ENCODE measurements at places on chromosomes 4 and X.

- DNase-seq: no peak
Observed at GRCh38 chr4:118814891-118815290, 21.0 kb downstream of the SEC24D start.

DNA sequence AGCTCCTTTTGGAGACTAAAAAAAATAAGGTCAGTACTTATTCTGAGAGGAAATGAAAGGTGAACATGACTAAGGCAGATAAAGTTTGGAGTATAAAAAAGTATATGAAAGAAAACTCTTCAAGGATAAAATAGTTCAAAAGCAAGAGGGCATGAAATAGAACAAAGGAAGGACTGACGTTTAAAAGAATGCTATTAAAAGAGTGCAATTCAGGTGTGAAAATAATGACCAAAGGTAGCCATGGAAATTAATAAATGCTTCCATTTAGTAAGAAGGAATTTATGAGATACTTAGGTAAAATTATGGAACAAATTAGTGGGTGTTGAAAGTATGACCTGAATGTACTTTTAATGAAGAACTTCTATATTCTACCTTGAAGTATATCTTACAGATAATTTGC lies 128.2 kb upstream of the WDFY3 start:
- DNase-seq: no peak

DNA sequence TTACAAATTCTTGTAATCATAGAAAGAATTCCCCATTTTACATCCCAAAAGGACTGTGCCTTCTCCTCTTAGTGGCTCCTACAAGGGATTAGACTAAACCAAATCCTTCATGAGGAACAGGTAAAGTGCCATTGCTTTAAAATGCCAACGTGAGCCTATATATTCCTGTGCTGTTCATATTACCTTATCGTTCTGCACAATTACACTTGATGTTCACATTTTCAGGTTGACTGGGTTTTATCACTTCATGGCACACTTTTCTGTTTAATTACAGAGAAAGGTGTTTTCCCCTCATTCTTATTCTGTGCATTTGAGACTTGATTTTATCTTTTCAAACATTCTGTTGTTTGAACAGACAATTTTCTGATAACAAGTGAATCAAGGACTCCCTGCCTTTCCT lies 645.6 kb upstream of the FTHL17 start:
- no peak for DNase-seq

DNA sequence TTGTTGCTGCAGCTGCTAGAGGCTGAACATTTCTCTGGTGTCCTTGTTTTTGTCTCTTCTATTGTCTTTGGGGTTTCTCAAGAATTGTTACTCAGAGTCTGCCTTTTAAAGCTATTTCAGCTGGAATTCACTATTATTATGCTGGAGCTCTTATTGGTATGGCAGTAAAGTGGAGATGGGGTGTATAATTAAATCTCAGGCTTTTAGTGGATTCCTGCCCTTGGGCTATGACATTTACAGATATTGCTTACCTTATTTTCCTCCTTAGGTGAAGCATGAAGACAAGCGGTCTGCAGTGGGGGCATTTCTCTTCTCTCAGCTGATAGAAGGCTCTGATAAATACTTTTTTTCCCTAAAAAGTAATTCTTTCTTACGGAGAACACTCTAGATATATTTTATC lies 1656.6 kb upstream of the IGFBP7 start:
- DNase-seq: no peak

- DNase-seq: no peak
Observed at GRCh38 chrX:155745792-155746191, 133.0 kb upstream of the TMLHE start.

DNA sequence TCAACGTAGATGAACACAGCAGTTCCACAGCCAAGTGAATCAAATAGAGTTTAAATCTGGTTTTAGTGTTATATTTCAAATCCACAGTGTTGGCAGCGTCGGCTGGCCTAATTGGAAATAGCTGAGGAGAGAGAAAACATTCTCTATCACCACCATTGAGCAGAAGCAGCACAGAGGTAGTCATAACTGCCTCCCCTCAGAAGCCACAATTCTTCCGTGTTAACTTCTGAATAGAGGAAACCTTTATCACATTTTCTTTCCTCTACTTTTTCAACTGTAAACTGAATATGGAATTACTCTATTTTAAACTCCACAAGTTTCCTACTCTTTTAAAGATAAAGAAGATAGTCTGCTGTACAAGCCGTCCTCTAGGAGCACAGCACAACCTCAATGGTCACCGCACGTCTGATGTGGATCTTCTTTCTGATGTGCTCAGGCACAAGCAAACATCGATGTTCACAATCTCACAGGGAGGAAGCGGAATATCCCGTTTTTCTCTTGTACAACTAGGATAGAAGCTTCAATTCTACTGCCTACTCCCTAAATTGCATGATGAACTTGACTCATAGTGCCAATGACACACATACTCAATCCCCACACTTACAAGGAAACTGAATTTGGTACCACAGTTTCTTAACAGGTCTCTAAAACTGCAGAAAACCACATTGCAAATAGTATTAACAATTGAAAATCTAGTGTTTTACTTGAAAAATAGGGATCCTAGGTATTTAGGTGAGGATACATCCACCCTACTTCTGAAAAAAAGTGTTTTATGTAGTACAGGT lies 217.8 kb upstream of the ETNPPL start:
- no peak for DNase-seq

GRCh38 chrX:131975851-131976250 lies 47.3 kb upstream of the STK26 start:
- no peak for DNase-seq

DNA sequence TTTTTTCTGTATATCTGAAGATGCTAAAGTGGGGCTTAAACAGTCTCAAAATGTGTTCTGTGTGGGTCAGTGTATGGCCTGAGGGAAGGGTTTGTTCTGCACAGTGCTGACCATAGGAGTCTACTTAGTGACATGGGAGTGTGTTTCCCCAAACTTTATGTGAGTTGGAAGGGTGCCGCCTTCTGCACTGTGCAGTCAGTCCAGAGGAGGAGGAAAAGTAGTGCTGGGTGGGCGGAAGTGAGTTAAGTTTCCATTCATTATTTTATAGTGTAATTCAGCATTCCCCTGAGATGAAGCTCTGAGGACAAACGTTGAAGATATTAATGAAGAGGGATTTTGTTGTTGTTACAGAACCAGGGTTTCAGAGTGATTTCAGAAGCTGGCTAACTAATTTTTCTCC lies 2.9 kb downstream of the CHST7 start:
- DNase-seq: no peak

DNA sequence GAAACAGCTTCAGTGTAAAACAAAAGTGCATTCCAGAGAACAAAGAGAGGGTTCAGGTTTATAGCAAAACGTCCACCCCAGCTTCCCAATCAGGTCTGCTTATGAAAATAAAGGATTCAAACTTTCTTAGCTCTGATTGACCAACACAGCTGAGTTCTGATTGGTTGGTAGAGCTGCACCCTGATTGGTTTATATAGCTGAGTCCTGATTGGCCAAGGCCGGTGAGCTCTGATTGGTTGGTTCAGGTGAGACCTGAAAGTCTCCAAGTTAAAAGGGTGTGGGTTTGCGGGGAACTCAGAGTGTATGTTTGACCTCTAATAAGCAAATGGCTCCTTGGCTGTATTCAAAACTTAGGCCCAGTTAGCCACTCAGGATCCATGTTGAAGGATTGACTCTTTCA lies 20.9 kb downstream of the CLRN2 start:
- no peak for DNase-seq

DNA sequence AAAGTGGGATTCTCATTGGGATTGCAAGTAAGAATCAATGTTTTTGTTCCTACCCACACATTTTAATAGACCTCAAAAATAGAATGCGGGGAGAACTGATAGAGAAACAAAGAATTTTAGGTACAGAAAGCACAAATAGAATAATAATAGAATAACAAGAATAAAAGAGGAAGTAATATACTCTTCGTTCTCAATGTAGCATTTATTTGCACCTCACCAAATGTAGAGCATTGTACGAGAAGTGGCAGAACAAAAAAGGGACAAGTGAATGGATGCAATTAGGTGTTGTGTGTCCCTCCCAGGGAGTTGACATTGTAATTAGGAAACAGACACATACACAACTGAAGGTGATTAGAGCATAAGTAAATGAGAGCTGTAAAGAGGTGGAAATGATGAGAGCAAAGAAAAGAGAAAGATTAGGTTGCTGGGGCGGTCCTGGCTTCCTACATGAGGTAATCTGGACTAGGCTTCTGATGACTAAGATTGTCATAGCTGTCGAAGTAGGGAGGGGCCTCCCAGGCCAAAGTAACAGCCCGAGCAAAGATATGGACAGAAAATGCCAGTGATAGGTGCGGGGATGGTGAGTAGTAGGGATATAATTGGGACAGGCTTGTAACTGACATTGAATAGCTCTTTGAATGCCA lies 10.4 kb downstream of the RAB9A start:
- no peak for DNase-seq

- DNase-seq: no peak
Observed at GRCh38 chrX:133754657-133755056, 230.7 kb downstream of the GPC3 start.

DNA sequence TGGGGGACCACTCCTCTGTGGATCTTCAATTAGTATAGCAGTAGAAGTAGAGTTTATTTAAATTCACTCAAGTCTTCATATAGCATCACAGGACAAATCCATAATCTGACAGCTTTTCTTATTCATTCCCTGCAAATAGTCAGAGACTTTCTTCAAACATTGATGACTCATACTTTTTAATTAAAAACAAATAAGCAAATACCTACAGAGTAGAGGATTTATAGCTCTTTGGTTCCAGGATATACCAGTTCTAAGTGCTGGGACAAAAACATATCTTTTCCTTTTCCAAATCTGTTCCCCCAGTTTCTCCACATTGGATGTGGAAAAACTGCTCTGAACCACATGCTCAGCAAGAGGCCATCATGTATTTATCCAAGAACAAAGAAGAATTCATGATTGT lies 24.1 kb downstream of the EMCN start:
- no peak for DNase-seq

- no peak for DNase-seq
Observed at GRCh38 chr4:45100956-45101818, 374.8 kb upstream of the GNPDA2 start.

- DNase-seq: no peak
Observed at GRCh38 chrX:107730298-107730655, 45.3 kb downstream of the TSC22D3 start.

DNA sequence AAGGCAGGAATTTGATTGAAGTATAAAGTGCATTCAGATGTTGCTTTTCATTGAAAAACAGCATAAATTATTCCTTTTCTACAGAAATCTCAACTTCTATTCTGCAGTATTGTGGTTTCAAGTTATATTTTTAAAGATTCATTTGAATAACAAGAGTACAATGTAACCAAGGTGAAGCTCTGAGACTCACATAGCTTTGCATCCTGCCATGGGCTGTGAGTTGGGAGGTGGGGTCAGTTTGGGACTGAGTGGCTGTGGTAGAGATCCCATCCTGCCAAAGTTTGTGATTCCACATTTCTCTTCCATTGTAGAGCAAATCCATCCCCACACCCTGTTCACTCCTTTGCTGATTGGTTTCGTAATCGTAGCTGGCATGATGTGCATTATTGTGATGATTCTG lies 69.2 kb downstream of the KIT start:
- no peak for DNase-seq

DNA sequence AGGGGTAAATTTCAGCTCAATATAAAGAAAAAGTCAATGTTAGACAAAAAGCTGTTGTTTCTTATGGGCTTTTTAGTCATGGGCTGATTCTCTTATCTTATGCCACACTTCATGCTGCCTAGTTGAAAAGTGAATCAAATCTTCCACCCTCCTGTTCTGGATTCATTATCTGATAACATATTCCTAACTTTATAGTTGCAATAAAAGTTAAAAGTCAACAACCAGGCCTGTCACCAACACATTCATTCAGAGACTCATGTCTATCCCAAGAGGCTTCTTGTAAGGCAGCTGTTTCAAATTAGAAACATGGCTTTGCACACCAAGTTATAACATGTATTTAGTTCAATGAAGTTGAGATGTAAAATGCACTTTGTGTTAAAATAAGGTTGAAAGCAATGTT lies 243.8 kb downstream of the ADAMTS3 start:
- DNase-seq: no peak

DNA sequence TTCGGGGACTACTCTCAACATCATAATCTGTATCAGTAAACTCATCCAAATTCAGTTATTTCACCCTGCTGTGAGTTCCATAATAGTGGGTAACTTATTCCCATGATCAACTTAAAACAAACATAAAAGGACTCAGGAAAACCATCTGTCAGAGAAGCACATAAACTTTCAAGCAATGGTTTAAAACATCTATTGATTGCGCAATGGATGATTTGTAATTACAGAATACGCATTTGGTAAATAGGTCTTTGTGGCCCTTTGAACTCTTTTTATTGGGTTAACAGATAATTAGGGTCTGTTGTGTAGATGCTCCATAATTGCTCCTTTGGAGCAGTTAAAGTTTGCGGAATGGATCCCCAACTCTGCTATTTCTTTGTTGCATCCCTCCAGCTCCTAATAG lies 115.3 kb downstream of the KIT start:
- no peak for DNase-seq

GRCh38 chr4:106316773-106317409 lies 541 bp downstream of the AIMP1 start:
- DNase-seq: no peak

DNA sequence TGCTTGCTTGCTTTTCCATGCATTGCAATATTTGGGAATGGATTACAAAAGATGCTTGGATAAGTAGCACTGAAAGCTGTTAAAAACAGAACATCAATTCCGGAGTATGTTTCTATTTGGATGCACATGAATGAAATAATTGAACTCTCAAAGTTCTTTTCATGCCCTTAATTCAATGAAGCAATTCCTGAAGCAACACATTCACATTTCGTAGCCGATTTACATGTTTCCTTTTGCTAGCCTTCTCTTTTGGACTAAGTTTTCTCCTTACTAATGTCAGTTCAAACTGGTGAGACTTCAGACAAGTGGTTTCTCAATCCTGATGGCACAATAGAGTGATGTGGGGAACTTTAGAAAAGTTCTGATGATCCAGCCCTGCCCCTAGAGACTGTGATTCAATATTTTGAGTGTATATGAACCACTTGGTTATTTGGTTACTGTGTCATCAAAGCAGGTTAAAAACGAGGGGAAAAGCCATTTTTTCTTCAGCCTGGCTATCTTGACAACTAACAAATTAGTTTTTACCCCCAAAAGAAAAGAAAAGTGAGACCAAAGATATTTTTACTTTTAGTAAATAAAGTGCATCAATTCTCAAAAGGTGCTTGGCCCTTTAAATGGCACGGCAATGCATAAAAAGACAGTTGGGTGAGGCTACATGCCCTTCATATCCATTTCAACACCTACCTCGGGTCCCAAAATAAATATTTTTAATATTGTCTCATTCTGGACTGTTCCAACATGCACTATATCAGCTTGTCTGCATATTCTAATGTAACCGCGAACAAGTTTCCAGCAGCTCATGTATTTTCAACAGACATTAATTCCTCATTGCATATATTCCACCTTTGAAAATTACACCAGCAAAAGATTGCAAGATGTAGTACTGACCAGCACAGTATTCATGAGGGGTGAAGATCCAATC lies 90.1 kb upstream of the RPL34 start:
- no peak for DNase-seq

DNA sequence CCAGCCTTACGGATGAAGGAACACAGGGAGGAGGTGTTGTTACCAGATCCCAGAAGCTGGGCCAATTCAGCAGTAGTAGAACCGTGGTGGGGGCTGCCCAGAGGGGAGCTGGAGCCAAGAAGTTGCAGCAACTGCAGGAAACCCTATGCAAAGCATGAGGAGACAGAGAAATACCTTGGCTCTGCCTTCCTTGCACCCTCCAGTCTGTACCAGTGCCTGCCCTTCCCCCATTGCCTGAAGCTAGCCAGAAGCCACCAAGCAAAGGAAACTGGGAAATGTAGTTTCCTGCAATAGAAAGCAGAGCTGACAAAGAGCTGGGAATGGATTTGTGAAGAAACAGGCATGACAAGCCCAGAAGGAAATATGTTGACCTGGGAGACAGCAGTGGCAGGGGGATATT lies 108.7 kb upstream of the FUNDC1 start:
- no peak for DNase-seq

All from T-helper 2 cell treated with Interferon-gamma antibody and Interleukin-4, amounts not matched to agents 5 μg/mL and 100 μg/mL, for 36 hours (primary cell).